ENCODE measurements at places on chromosomes 7 and 10. TPM values are rescaled to one million over a fixed set of nuclear protein-coding genes. Genes with fewer than 3 reads are reported as not detected.

- no peak for DNase-seq
Measured at GRCh38 chr10:26468291-26468690, 30.1 kb downstream of the APBB1IP start.

DNA sequence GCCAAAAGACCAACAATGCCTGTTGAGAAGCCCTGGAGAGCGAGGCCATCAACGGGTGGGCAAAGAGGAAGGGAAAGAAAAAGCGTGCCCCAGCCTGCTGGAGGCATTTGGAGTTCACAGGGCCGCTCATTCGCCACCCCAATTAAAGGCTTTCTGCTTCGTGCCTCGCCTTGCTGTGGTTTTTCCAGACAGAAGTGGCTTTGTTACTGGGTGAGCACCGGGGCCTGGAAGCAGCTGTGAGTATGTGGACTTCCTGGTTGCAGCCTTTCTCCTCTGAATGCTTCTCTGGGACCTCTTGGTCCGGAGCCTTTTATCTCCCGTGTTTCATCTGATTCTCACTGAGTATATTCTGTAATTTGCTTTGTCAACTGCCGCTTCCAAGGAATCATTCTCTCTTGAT, 118.1 kb upstream of the EGR2 start:
- no peak for DNase-seq

DNA sequence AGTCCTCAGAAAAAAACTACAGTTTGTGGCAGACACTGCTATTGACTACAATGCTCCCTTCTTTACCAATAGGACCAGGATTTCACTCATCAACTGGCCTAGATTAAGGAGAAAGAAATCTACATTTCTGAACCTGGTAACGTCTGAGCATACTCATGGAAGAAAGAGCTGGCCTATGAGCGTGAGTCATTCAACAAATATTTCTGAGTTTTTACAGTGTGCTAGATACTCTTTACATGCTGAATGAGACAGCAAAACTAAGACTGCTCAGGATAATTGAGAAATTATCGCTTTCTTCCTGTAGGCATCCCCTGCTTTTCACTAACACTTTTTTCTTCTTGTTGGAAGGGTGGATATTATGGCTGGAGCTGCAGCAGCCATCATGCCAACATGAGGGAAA, 609.7 kb downstream of the TNS3 start:
- DNase-seq: no peak

- no peak for DNase-seq
Measured at GRCh38 chr10:6581778-6582228, 1.7 kb upstream of the PRKCQ start.

DNA sequence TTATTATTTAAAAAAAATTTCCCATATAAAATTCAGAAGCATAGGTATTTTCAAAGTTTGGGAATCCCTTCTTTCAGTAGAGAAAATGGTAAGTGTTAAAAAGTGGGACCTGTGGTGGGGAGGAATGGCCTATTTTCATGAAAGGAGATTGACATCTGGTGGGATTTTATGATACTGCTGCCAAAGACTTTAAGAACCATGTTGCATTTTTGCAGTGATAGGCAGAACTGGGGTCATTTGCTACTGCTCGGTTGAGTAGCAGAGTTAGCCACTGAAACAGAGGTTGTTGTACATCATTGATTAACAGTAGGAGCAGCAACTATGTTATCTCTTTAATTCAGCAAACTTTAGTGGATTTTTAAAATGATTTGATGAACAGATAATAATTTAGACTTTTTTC, 4.4 kb downstream of the BICC1 start:
- DNase-seq: no peak

- peak; percentile 52 for DNase-seq
Measured at GRCh38 chr7:27096768-27097514, 1.1 kb upstream of the HOXA1 start.

The ENKUR gene
- total RNA-seq: 1.1 TPM

GRCh38 chr7:5420881-5421713, 2.5 kb downstream of the TNRC18 start:
- DNase-seq: no peak

DNA sequence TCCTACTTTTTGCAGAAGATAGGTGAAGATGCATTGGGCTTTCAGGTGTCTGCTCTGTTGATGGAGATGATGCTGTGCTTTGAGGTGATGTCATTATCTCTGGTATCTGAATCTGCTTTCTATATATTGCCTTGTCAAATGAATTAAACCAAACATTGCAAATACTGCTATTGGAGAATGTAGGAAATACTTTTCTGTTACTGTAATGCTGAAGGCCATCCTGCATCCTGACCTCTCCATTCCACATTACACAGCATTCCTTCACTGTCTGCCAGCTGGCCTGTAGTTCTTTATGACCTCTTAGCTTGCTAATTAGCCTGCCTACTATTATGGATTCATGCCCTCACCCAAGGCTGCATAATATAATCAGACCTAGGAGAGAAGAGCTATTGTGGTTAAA, 73.2 kb downstream of the VCL start:
- DNase-seq: no peak

The PLXNA4 gene
- total RNA-seq: 1.1 TPM

DNA sequence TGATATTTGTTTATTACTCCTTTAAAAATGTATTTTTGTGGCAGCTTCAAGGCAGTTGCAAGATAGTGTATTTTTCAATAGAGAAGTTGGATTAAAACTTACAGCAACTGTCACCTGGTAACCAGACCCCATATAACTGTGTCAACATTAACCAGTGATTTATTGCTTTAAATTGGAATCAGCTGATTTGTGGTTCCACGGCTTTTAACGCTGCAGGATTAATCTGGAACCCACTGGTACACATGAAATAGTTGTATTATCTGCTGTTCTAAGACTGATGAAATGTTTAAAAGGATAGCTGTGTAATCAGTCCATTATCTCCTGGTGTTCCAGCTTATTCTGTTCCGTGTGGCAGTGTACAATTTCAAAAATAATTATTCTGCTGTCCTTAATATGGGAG, 180.2 kb downstream of the CELF2 start:
- DNase-seq: no peak
